PC-9 (cell line): ENCODE measurements at places on chromosomes 1 and 21. TPM values are rescaled to one million over a fixed set of nuclear protein-coding genes. Genes with fewer than 3 reads are reported as not detected.

The POLR3GL gene
- total RNA-seq: 7.2 and 10.6 TPM in 2 replicates

The C1QC gene
- not detected in 2 replicates for total RNA-seq

GRCh38 chr1:18246543-18246942, 138.9 kb downstream of the IGSF21 start:
- DNase-seq: no peak

The BTF3L4 gene
- 47.0 and 48.6 TPM in 2 replicates for total RNA-seq

GRCh38 chr1:15786581-15786980, 20.9 kb downstream of the UQCRHL start:
- no peak for DNase-seq

- no peak for DNase-seq
Measured at GRCh38 chr1:232404981-232405731, 224.8 kb downstream of the SIPA1L2 start.

- DNase-seq: no peak
Measured at GRCh38 chr21:29979043-29979442, 39.2 kb upstream of the GRIK1 start.

The C1QB gene
- not detected in 2 replicates for total RNA-seq

The FCAMR gene
- total RNA-seq: not detected in 2 replicates

GRCh38 chr21:44064852-44065403, 42.3 kb upstream of the PWP2 start:
- no peak for DNase-seq

- DNase-seq: no peak
Measured at GRCh38 chr1:227685807-227686206, 49.3 kb downstream of the JMJD4 start.

GRCh38 chr1:56509713-56510641, 69.4 kb downstream of the PLPP3 start:
- DNase-seq: no peak

GRCh38 chr21:16969636-16970035, 543.2 kb upstream of the CXADR start:
- no peak for DNase-seq

- no peak for DNase-seq
Measured at GRCh38 chr1:33792651-33793050, 71.2 kb upstream of the HMGB4 start.

GRCh38 chr1:119947468-119947867, 51.2 kb upstream of the ADAM30 start:
- no peak for DNase-seq

The SH2D5 gene
- 1.1 and 1.5 TPM in 2 replicates for total RNA-seq

- no peak for DNase-seq
Measured at GRCh38 chr1:224381880-224382548, 25.3 kb downstream of the CNIH4 start.

The LCE2C gene
- not detected in 2 replicates for total RNA-seq

- DNase-seq: no peak
Measured at GRCh38 chr1:153485863-153486262, 25.4 kb upstream of the S100A7 start.

DNA sequence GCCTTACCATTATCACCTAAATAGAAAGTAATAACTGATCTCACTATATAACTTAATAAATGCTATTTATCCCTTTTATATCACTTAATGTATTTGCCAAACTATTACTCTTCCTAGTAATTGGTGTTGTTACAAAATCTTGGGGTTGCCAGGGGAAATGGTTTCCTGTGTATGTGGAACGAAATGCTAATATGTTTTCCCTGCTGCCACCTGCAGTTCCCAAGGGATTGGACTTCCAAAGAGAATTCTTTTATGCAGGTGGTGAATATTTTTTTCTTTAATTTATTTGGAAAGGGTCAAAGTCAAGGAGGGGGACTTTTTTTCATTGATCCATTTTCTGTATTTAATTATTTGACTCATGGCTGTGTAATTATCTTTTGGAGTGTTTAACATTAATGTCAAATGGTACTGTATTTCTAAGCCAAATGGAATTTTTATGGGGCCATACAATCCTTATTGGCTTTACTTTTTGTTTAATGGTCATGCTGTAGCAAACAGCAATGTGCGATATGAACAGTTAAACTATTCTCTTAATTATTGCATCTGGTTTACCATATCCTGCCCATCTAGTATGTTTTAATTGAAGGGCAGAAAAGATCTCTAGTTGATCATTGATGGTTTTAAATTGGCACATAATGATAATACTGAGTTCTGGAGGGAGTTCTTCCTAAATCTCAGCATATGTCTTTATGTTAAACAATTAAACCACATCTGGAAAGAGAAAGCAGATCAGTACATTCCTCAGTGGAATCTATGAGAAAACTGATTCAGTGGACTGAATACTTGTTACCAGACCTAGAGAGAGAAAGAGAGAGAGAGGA, 486.3 kb downstream of the TTLL7 start:
- no peak for DNase-seq

The FCRL5 gene
- total RNA-seq: not detected in 2 replicates

GRCh38 chr1:240109920-240110636, 18.4 kb downstream of the FMN2 start:
- no peak for DNase-seq

- no peak for DNase-seq
Measured at GRCh38 chr1:190477762-190478148, at the start of gene BRINP3. Gene BRINP3 (minus strand): TSS chr1:190477864.

DNA sequence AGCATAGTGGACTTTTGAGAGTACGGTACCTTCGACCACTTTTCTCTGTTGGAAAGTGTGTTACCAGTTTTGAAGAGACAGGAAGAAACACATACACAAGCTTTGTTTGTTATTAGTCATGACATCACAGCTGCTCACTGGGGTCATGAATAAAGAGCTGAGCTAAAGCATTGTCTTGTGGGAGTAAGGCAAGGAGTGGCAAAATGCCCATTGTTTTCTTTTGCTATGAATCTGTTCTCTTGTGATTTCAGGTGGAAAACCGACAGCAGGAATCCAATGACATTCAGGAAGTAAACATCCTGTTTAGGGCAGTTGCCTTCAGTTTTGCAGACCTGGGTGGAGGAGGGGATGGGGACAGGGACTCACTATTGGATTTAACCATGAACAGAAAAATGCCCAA, 66.2 kb downstream of the RGL1 start:
- DNase-seq: no peak

The SH2D1B gene
- not detected in 2 replicates for total RNA-seq
